ENCODE measurements at places on chromosomes 6 and 20. TPM values are rescaled to one million over a fixed set of nuclear protein-coding genes. Genes with fewer than 3 reads are reported as not detected.

The CASS4 gene
- total RNA-seq: 23.5 TPM

The MTCH1 gene
- 269 TPM for total RNA-seq

The CCR6 gene
- 7.6 TPM for total RNA-seq

The AGER gene
- 12.5 TPM for total RNA-seq

Measured in CD8-positive, alpha-beta T cell (primary cell).